Glutamatergic neuron (in vitro differentiated cells): ENCODE measurements at places on chromosomes 12 and 14. TPM values are rescaled to one million over a fixed set of nuclear protein-coding genes. Genes with fewer than 3 reads are reported as not detected.
A peak's percentile ranks its signal among the peaks of the same experiment; 100 is the strongest.

The PTPN21 gene
- total RNA-seq = 63.0 TPM

The CALCOCO1 gene
- total RNA-seq = 151 TPM

DNA sequence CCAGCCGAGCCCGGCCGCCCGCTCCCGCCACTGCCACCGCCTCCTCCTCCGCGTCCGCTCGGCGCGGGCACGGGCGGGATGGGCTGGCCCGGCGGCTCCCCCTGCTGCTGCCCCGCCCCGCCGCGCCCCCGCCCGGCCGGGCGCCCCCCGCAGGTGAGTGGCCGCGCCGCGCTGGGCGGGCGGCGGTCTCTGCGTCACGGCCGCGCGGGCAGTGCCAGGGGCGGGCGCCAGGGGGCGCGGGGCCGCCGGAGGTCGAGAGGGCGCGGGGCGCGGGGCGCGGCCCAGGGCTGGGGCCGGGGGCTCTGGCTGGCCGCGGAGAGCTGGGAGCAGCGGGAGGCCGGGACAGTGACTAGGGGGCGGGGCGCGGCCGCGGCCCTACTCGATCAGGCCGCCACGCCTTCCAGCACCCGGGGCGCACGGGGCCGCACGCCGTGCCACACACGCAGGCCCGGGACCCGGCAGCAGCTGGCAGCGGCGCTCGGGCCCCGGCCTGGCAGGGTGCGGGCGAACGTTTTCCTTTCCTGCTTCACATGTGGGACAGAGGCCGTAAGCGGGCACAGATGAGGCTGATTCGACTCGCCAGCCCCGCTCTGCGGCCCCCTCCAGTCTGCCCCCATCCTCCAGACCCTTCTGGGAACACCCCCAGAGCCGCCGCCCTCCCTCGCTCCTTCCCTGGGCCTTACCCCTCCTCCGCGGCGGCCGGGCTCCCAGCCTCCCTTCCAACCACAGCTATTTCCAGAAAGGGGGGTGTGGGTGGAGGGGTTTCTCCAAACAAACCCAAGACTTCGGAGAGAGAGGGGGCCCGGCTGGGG is 2.4 kb upstream of the TNS2 start:
- DNase-seq = peak; percentile 83

The LRRC9 gene
- 1.3 TPM for total RNA-seq

DNA sequence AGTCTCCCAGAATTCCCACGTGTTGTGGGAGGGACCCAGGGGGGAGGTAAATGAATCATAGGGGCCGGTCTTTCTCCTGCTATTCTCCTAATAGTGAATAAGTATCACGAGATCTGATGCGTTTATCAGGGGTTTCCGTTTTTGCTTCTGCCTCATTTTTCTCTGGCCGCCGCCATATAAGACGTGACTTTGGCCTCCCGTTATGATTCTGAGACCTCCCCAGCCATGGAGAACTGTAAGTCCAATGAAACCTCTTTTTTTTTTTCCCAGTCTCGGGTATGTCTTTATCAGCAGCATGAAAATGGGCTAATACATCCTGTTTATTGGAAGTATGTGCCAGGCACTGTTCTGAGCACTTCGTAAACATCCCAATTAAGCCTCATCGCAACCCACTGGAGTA is 788 bp downstream of the KRT72 start:
- DNase-seq = no peak

DNA sequence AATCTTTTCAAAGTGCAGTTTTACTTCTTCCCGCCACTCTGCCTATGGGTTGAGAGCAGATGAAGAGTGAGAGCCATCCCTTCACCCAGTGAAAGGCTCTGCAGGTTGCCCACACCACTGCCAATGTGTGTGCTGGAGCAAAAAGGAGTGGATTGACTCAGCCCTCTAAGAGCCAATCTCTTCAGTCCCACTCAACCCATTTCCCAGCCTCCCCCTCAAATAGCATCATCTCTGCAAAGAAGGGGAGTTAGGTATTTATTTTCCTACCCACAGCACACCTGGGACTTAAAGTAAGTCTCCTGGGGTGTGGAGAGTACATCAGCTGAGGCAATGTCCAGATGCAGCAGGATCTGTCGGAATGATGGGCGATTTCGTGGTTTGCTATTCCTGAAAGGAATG is 15.3 kb downstream of the MAP3K12 start:
- DNase-seq = no peak

DNA sequence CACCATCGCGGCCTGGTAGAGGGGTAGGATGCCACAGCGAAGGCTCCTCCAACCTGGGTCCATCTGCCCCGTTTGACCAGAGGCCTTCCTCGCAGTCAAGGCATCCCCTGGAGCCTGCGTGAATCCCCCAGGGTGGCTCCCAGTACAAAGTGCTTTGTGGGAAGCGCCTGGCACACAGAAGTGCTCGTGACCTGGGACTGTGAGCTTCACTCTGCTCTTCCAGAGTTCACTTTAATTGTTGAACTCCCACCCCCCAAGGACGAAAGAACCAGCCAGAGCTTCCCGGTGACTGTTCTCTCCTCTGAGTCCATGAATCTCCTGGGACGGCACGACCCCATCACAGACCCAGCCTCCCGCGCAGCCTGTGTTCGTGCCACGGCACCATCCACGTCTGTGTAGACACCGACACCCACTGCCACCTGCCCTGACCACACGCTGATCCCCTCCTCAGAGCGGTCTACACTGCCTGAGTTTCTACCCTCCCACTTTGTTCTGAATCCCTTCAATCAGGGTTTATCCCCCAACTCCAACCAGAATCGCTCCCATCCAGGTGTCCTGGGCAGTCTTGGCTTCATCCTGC is 15.9 kb downstream of the P2RX2 start:
- no peak for DNase-seq

- peak; percentile 14 for DNase-seq
Observed at GRCh38 chr12:16198884-16199283, 78.6 kb downstream of the SLC15A5 start.

- DNase-seq = no peak
Observed at GRCh38 chr14:99575043-99576023, 28.7 kb downstream of the CCDC85C start.

DNA sequence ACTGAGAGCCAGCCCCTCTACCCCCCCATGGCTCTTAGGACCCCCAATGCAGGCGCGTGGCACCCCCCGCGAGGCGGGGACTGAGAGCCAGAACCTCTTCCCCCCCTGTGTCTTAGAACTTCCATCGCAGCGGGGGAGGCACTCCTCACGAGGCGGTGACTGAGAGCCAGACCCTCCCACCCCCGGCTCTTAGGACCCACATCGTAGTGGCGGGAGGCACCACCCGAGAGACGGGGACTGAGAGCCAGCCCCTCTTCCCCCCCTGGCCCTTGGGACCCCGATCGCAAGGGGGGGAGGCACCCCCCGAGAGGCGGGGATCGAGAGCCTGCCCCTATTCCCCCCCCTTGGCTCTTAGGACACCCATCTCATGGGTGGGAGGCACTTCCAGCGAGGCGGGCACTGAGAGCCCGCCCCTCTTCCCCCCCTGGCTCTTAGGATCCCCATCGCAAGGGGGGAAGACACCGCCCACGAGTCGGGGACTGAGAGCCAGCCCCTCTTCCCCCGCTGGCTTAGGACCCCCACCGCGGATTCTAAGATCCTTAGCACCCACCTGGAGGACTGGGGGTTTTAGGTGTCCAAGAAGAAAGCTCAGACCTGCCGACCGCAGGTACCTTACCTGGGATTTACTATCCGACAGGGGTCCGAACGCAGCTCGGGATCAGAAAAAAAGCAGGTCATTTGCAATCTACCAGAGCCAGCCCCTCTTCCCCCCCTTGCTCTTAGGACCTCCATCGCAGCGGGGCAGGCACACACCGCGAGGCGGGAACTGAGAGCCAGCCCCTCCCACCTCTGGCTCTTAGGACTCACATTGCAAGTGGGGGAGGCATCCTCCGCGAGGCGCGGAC is 44.9 kb downstream of the DDX11 start:
- DNase-seq = peak; percentile 62
